ENCODE measurements at places on chromosomes 4 and X.
A peak's percentile ranks its signal among the peaks of the same experiment; 100 is the strongest.

DNA sequence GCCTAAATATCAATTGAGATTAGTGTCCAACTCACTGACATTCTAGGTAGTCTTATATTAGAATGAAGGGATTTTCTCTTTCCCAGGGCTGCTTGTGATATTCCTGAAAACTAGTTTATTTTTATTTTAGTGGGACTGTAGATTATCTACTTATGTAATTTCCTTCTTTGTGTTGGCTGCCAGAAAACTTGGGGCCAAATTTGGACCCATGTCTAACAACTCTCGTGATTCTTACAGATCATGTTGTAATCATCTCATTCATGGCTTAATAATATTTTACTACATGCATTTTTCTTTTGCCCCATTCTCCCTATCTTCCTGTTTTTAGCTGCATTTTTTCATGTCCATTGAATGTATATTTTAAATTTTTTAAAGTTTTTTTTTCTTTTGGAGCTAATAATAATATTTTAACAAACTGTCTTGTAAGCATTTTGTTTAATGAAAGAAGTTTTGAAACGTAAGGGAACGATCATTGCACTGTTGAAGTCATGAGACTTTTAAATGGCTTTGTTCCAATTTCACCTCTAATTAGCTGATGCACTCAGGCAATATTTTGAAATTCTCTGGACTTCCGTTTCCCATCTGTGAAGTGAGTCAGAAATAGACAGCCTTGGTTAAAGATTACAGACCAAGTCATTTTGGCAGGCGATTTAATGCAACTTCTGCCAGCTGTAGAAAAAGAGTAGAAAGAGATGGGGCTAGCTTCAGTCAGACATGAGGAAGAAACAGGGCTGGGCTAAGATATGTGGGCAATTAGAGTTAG is 14.3 kb upstream of the TDO2 start:
- DNase-seq: peak; percentile 78

DNA sequence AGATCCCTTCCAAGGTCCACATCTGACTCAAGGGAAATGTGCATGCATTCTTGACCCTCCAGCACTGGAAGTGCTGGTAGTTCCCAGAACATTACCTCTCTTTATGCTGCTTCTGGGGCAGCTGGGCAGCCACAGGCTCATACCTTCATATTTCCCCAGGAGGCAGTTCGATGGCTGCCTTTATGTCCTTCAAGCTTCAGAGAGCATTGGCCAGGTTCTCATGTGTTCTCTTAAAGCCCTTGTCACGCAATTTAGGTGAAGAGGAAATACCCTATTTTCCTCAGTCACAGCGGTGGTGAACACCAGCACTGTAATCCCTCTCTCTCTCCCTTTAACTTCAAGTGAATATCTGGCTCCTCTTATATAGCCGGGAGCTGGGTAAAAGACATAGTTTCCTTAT is 134.3 kb downstream of the MID1IP1 start:
- DNase-seq: no peak

DNA sequence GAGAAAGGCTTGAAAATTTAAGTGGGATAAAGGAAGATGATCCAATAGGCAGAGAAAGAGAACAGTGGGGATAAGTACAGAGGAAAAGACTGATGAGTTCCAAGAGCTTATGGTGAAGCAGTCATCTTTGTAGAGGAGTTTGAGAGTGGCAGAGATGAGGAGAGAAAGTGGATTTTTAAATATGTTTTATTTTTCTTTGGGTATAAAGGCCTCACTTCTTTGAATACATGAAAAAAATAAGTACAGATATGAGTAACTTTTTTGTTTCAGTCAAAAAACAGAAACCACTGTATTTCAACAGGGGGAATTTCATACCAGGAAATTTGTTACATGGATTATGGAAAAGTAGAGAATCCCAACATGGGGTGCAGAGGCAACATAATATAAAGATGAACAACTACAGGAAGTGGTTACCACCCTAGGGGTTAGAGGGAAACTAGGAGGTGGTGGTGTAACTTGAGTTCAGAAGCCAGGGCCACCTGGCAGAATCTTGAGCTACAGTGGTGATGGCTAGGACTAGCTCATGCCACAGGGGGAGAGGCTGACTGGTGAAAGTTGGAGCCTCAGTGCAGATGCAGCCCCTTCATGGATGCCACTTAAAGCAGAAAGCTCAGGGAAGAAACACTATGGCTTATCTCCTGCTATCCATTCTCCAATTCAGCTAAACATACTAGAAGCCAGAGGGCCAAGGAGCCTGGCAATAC is 3.4 kb upstream of the CYBB start:
- DNase-seq: no peak

- DNase-seq: no peak
Observed at GRCh38 chr4:148951346-148951745, 509.1 kb upstream of the NR3C2 start.

DNA sequence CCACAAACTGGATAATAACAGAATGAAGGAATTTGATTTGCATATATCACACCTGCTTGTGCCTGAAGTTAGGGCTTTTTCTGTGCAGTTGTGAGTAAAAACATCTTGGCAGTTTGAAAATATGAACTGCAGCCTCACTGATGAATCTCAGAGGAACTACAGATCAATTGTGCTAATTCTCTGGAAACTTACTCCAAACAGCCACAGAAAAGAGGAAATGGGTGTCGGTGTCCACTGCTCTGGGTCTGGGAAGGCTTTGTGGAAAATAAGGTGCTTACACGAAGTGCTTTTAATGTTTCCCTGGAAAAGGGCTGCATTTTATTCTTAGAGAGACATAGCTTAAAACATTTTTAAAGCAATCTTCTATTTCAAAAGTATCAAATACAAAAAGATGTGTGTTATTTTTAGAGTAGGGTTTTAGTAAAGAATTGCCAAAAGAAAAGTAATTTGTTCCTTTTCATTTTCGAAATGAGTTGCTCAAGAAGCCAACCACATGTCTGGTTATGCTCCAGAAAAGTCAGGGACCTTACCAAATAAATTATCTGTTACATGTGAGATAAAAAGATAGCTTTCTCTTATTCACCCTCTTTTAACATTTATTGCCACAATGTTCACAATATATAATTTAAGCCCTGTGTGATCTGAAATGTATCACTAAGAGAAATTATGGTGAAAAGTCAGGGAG is 240.1 kb downstream of the FRAS1 start:
- DNase-seq: peak; percentile 32

GRCh38 chr4:7632341-7632740 is 197.6 kb upstream of the PSAPL1 start:
- DNase-seq: no peak

DNA sequence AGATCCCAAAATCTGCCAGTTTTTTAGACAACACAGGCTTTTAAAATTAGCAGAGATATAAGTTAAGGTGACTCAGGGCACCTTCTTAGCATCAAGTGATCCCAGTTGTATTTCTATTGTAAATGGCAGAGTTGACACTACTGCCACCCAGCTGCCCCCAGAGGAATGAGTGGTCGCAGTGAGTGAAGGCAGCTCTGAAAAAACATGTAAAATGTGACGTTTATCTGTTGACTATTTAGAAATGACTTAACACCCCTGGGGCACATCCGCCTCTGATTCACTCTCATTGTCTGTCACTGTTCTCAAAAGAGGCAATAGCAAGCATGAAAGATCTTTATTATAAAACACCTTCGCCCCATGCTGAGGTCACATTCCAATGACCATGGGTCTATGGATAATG is 592.4 kb downstream of the ACTRT1 start:
- no peak for DNase-seq

GRCh38 chr4:185869427-185869826 is 57.4 kb upstream of the SORBS2 start:
- no peak for DNase-seq

DNA sequence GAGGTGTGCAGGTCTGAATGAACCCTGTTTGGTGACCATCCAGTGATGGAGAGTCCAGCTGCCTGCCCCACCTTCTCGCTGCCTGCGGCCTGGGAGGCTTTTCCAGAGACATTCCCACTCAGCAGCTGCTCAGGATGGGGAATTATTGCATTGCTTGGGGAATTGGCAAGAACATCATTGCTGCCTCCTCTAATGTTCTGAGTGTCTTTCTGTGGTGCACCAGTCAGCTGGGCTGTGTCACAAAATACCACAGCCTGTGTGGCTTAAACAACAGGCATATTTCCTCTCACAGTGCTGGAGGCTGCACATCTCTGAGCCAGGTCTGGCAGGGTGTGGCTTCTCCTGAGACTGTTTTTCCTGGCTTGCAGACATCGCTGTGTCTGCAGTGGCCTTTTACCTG is 86.8 kb upstream of the AFAP1 start:
- DNase-seq: no peak

GRCh38 chrX:9825966-9826365 is 39.7 kb downstream of the SHROOM2 start:
- DNase-seq: no peak

DNA sequence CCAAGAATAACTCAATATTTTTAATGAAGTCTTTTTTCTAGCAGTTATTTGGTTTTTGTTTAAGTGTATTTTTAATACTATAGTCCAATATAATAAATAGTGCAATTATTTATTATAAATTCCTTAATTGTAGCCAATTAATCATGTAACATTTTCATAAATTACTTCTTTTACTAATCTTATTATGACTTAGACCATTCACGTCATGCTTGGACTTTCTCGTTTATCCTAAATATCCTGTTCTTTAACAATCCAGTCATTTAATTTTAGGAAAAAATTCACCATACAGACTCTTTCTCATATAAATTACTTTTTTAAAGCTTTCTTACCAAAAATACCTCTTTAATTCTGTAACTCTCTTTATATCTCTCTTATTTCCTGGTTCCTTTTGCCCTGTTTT is 350.1 kb downstream of the AR start:
- DNase-seq: no peak

DNA sequence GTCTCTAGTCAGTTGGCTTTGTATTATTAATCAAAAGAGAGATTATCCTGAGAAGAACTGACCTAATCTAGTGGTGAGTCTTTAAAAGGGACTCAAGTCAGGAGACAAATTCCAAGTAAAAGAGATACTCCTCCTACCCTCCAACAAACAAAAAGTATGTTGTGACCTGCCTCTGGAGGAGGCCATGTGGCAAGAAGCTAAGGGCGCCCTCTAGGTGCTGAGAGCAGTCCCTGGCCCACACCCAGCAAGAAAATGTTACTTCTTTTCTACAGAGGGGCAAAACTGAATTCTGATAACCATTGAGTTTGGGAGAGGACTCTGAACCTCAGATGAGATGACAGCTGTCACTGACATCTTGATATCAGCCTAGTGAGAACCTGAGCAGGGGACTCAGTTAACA is 953.6 kb upstream of the AGA start:
- DNase-seq: no peak

DNA sequence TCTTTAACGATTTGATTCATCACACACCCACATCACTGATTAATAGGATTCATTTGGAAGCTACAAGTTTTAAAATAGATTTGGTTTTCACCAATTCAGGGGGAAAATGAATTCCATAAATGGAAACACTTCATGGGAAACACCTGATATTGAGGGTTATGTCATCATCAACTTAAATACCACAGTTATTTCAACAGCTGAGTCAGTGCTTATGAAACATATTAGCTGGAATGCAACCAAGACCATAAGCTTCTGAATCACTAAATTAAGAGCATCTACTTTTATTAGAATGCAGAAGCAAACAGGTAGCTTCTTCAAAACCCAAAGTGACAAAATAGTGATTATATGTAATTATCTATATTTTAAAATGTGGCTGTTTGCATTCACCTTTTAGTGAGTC is 207.8 kb upstream of the DCAF8L1 start:
- DNase-seq: no peak

GRCh38 chrX:71533851-71534561 is 1.1 kb downstream of the OGT start:
- no peak for DNase-seq

- DNase-seq: no peak
Observed at GRCh38 chr4:123356921-123357320, 39.7 kb upstream of the SPRY1 start.

GRCh38 chr4:85715991-85716737 is 241.2 kb downstream of the ARHGAP24 start:
- no peak for DNase-seq

DNA sequence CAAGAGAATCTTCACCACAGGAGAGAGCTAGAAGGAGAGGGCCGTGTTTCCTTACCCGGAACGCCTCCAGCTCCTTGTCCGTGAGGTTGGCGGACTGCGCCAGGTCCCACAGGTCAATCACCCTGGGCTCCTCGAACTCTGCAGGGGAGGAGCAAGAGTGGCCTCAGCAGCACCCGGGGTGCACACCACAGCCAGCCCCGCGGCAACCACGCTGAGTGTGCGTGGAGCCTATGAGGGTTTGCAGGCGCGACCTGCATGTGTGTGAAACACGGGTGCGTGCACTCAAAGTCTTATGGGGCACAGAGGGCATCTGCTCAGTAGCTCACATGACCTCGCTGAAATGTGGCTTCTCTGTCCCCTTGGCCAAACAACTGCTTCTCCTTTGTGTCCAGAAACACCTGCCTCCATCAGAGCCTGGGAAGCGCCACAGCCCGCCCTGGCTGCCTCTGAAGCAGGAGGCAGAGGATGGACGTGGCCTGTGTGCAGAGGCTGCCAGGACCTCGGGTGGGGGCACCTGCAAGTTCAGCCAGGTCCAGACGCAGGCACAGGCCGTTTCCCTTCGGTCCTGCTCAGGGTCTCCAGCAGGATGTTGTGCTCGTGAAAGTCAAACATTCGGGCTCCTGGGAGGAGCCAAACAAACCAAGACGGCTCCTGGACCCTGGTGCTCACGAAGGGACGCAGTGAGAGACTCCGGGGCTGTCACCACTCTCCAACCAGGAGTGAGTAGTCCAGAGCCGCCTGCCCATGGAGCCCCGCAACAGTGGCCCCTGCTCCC is 16.0 kb downstream of the LRPAP1 start:
- no peak for DNase-seq

DNA sequence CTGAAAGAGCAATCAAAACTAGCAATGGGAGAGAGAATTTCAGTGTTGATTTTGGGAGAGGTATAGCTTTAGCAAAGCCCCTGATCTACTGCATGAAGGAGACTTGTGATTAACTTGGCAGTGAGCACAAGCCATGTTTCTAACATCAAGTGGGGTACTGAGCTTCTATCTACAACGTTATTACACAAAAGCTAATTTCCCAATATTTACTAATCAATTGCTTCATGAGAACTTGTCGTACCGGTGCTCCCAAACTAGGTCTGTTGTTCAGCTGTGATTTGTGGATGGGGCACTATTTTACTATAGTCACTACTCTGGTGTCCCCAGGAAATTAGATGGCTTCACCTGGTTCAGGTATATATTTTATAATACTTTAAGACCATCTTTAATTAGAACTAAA is 16.2 kb downstream of the ANK2 start:
- no peak for DNase-seq

- no peak for DNase-seq
Observed at GRCh38 chr4:184959786-184960185, 58.5 kb upstream of the HELT start.

- no peak for DNase-seq
Observed at GRCh38 chrX:153771415-153772315, 7.6 kb downstream of the PLXNB3 start.

DNA sequence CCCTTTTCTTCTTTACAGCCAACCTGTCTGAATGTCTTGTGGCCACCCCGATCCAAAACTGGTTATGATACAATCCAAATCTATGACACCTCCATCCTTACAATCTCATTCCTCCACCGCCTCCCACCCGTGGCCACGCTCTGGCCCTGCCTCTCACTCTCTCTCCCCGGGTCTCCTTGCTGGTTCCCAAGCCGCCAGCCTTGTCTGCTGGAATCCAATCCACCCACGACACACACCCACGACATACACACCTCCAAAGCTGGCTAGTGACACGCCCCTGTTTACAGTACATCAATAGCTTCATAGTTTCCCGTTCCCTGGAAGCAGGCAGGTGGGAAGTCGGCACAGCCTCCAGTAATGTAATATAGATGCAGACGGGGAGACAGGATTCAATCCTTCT is 99.0 kb downstream of the WFS1 start:
- DNase-seq: no peak
